NB4 (cell line): ENCODE measurements at places on chromosomes 16 and 17.

- no peak for DNase-seq
Measured at GRCh38 chr17:45223539-45224528, 2.1 kb downstream of the FMNL1 start.

- peak; percentile 79 for DNase-seq
Measured at GRCh38 chr17:15236281-15237105, 28.6 kb downstream of the PMP22 start.

DNA sequence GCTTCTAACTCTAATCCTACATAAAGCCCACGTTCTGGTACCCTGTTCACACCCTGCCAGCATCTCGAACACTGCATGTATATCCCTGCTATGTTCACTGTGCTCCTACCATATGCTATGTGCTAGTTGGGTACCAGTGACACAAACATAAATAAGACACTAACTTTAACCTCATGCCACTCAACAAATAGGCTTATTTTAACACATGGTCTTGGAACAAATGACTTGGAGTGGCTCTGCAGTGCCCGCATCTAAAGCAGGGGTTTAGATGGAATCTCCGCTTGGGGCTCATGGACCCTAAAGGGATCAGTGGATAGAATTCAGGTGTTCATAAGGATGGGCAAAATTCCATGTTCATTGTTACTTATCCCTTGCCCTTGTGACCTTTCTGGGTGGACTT, 175.7 kb upstream of the ZKSCAN2 start:
- DNase-seq = no peak

GRCh38 chr16:53894686-53895085, 190.7 kb downstream of the FTO start:
- DNase-seq = no peak

DNA sequence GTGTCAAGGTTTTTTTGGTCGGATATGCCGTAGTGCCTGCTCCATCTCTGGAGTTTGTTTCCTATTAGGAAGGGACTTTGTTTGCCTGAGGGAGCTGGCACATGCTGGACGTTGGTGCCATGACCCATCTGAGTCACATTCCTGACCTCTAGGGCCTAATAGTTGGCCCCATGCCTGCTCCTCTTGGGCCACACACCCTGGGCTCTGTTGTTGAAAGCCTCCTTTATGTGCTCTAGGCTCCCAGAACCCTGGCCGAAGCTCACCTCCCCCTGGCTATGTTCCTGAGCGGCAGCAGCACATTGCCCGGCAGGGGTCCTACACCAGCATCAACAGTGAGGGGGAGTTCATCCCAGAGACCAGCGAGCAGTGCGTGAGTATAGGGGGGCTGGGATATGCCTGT, 18.4 kb downstream of the LIMD2 start:
- no peak for DNase-seq
